ENCODE measurements at places on chromosomes 6 and 20.

DNA sequence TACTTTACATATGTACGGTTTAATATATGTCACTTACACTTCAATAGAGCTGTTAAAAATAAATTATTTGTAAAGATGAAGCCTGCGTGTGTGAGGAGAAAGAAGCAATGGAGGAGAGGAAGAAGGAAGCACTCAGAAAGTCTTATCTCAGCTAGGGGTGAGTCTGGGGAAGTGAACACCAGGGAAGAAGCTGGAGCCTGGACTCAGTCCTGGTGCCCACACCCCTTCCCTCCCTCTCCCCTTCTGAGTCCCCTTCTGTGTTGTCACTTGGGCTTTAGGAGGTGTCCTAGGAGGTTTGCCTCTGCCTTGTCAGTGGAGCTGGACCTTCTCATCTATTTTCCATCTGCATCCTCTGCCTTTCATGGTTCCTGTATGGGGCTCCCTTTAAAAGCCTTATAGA is 1.9 kb downstream of the SIRPB2 start:
- DNase-seq = no peak

GRCh38 chr6:26445934-26446667 is 5.8 kb downstream of the BTN3A3 start:
- no peak for DNase-seq

DNA sequence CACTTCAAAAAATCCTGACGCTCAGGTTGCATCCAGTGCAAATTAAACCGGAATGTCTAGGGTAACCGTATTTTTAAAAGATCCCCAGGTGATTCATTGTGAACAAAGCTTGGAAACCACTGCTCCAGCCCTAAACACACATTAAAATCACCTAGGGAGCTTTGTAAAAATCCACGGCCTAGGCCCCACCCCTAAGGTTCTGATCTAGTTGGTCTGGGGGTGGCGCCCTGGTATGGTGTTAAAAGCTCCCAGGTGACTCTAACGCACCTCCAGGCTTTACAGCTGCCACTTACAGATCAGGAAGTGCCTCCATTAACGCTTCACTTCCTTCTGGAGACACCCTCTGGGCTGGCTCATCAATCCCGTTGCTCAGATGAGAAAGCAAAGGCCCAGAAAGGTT is 92.2 kb downstream of the GRM4 start:
- DNase-seq = no peak

DNA sequence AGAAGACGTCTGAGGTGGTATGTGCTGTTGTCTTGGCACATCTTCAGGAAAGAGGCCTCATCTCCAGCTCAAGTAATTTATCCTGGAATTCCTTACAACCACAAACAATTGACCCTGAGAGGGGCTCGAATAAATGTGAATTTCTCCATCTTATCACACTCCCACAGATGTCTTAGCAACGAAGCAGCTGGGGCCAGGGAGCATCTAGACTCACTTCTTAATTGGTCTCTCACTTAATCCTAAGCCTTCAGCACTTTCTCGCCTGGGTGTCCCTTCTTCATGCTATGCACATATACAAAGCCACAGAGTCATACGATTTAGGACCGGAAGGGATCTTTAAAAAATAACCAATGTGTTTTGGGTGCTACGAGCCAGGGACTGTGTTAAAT is 27.1 kb downstream of the PCK1 start:
- DNase-seq = no peak

DNA sequence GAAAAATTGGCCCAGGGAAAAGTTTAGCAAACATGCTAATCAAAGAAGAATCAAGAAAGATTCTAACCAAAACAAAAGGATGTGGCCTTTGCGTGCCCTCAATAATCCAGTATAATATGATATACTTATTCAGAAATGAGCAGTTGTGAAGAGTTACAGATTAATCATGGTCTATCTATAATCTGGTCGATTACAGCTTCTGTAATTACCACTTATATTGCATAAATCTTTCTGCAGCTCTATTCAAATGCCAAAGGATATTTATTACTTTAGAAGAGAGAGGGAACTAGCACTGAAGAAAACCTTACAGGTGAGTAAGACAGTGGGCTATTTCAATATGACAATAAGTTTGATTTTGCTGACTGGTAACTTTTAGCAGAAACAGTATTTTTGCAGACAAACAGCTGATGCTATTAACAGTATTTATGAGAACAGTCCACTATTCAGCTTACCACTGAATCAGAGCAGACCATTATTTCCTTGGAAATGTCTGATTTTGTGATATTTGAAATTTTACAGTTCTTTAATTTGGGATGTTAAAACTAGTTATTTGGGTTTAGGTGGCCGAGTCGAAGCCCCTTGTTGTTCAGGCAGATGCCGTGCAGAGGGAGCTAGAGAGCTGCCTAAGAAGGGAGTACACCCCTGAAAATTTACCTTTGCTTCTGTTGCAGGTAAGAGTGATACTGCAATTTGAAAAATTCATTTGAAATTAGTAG is 92.2 kb downstream of the CEP57L1 start:
- DNase-seq = no peak

DNA sequence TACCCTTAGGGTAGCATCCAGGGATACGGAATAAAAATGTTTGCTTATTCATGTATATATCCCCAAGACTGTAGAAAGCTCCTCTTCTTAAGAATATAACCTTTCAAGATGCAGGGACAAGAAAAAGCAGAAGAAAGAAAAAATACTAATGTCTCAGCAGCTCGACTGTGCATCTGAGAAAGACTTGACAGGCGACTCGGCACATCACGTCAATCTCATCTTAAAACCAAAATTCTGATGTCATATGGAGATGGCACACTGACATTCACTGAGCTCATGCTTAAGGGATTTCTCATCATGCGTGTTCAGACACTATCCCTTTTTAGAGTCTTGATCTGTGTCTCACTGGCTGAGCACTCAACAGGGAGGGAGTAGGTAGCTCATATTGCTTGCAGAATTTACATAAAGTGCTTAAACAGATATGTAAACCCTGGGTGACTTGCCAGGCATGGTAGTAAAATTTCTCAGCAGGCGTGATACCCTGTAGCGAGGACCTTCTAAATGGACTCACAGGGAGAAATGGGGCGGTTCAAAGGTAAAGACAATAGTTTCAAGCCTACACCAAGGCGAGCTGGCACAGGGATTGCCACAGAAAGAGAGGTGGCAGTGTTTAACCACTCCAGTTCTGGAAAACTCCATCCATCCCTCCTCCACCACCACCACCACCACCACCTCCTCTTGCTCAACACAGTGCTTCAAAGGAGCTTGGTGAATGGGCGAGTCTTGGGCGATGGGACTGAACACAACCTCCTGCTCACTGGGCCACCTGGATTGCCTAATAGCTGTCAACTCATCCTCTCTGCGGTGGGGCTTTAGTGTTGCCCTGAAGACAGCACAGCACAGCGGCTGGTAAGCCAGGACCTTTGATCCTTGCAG is 330.5 kb downstream of the TFAP2A start:
- no peak for DNase-seq

DNA sequence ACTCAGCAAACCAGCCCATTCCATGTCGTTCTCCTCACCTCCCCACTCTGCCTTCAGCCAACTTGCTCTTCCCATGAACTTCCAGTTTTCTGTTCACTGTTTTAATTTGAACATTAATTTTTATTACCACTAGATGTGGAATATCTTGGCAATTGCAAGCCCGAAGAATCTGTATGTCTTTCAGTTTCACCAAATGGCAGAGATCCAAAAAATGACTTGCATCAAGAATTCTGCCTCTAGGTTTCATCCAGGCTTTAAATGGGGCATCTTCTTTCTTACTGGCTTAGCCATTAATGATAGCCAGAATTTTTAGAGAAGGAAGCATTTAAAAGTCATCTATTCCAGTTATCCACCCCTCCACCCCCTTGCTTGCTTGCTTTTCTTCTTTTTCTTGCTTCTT is 39.0 kb downstream of the CAP2 start:
- DNase-seq = no peak

DNA sequence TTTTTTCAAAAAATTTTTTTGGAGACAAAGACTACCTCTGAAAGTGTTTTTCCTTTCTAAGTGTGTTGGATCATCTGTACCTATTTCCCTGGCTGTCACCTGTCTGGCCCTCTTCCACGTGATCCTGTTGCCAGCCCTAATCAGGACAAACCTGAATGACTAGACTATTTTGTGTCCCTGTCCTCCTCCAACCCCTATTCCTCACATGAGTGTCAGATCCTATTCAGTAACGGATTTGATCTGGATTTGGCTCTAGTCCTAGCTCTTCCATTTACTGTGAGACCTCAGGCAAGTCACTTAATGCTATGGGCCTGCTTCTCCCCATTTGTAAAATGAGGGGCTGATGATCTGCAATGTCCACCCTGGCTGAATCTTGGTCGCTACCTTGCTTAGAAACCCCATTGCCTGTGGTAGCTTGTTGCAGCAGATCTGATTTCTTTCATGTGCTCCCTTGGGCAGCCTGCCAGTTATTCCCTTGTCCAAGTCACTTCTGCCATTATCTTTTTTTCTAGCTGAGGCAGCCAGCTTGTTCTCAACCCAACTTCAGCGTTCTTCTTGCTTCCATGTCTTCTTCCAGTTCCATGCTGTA is 4.8 kb downstream of the PHF20 start:
- DNase-seq = no peak

- no peak for DNase-seq
Measured at GRCh38 chr20:34997131-34997561, 41.5 kb downstream of the MYH7B start.

DNA sequence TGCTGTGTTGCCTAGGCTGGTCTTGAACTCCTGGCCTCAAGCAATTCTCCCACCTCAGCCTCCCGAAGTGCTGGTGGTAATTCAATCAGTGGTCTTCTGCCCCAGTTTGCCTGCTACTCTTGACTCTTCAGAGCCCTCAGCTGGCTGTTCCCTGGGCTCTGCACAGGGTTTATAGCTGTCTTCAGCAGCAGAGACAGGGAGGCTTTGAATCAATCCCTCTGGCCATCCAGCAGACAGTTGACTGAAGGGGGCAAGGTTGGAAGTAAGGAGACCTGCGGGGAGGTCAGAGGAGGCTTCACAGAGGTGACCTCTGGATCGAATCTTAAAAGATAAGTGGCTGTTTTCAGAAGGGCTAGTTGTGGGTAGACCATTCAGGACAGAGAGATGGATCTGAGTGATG is 26.0 kb upstream of the KIF3B start:
- DNase-seq = no peak

DNA sequence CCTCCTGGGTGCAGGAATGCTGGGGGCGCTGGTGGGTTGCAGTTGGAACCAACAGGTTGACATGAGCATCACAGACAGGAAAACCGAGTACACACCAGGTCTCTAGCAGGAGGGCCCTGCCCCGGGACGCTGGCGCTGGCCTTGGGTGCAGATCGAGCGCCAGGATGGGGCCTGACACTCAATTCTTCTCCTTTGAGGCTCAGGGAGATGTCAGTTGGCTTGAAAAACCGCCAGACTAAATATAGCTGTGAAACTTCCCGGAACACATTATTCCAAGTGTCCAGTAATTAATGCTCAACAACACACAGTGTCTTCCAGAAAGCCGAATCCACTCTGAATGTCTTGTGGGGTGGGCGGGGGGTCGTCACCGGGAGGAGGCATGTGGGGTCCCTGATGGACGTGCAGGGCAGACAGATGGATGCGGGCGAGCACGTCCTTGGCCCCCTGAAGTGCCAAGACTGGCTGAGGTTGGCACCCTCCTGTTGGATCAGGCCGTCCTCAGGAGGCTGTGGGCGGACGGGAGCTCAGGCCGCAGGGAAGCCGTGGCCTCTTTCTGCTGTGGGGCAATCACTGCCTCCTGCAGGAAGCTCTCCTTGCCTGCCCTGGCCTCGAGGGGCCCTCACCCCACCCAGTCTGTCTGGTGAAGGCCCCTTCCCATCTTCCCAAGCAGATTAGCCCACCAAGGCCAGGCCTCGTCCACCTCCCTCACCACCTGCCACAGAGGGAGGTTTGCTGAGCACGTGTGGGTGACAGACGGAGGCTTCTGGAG is 19.4 kb upstream of the GATA5 start:
- DNase-seq = no peak

- no peak for DNase-seq
Measured at GRCh38 chr20:1637226-1637625, 17.4 kb upstream of the SIRPB1 start.

GRCh38 chr20:59743767-59744485 is 139.6 kb downstream of the PHACTR3 start:
- DNase-seq = no peak

DNA sequence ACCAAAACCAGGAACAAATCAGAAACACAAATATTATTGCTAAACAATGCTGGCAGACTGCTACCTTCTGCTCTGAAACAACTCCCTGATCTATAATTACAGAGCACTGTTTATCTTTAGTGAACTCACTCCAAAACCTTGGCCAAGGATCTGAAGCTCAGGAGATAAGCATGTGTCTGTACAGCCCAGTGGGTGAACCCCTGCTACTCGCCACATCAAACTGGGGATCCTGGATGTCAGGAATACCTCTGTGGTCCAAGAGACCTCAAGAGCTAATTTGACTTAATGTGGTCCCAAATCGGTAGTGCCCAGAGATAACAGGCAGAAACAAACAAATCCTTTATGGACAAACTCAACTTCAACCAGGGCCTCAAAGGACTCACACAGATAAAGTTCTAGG is 381.8 kb downstream of the KIF16B start:
- no peak for DNase-seq

- DNase-seq = no peak
Measured at GRCh38 chr6:163152701-163153100, 261.8 kb upstream of the QKI start.

- DNase-seq = no peak
Measured at GRCh38 chr6:90274451-90275030, 22.1 kb downstream of the BACH2 start.

DNA sequence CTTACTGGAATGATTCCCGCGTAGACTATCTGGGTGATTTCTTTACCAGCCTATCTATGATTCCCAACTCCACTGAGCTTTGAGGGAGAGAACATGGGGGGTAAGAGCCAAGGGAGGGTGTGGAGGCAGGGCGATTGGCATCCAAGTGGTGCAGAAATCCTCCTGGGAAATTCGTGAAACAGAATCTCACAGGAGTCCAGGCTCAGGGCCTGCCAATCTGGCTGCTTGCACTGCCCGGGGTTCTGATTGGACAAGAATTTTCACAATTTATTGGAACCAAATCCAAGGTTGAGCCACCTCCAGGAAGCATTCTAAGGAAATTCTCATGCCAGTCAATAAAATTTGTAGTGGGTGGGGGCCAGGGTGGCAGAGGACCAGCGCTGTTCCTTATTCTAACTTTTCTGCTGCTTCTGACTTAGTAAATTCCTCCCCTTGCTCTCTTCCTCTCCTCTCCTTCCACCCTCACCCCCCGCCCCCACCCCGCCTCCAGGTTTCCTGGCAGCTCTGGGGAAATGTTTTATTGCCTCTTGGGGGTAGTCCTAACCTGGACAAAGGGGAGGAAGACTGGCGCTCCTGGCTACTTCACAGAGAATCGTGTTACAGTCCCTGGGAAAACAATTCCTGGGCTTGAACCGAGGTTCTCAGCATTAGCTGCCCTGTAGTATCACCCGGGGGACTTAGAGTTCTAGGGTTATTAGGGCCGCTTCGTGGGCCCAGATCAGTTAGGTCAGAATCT is 3.1 kb downstream of the BMP6 start:
- DNase-seq = no peak

Measured in thoracic aorta (tissue), 2 donors.